HEK293T (cell line): ENCODE measurements at places on chromosomes 5 and 9.

DNA sequence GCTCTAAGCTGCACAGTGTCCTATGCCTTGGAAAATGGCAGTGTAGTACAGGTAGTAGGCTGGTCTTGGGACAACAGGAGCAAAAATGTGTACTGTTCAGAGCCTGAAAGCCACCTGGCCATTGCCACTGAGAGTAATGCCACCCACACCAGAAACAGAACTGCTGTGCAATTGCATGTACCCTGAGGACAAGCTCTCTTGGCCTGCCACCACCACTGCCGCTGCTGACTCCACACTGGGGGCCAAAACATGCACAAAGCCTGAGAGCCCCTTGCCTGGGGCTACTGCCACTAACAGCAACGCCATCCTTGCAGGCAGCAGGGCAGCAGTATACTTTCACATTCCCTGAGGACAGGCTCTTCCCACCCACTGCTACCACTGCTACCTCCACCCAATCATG is 251.9 kb upstream of the CDH12 start:
- no peak for DNase-seq

DNA sequence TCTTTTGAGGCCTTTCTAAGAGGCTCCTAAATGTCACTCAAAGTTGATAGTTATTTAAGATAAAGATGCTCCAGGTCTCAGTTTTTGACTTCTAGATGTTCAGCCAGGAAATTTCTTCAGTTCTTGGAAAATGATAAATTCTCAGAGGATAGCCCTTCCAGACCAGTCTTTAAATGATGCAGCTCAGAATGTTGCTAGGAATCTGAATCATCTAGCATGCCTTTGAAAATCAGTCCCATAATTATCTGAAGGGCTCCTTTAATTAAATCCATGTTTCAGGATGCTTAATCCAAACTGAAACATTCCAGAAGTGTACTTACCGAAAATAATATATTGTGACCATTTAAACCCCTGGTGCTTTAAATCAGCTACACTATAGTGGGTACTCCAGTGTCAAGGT is 107.5 kb upstream of the FBN2 start:
- DNase-seq: no peak

DNA sequence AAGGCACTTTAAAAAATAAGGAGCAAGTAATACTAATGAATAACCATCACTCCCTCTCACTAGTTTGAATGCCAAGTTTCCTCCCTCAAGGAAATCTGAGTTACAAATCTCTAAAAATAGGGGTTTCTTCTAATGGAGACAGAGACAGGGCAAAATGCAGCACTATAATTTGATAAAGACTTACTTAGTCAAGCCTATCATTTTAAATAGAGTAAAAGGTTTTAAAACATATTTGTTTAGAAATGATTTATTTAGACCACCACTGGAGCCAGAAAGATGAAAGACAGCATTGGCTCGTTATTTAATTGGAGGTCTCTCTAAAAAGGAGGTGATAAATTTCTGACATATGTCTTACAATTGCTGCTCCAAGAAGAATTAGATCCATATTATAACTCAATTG is 228.7 kb downstream of the TLE1 start:
- DNase-seq: no peak

- DNase-seq: no peak
Measured at GRCh38 chr9:84278130-84278529, 62.4 kb downstream of the SLC28A3 start.

DNA sequence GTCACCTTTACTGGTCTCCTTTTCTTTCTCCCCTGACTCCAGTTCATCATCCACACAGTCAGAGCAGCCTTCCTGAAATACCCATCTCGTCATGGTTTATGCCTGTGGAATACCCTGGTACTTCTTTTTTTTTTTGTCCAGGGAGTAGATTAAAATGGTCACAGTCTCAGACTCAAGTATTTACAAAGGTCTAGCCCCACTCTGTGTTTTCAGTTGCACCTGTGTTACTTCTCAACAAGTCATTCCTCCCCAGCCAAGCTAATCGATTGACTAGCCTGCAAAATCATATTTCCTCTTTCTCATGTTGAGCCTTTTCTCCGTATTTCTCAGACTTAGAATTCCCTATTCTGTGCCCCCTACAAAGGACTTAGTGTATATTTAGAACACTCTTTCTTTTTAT is 155.2 kb upstream of the KCNN2 start:
- DNase-seq: no peak

DNA sequence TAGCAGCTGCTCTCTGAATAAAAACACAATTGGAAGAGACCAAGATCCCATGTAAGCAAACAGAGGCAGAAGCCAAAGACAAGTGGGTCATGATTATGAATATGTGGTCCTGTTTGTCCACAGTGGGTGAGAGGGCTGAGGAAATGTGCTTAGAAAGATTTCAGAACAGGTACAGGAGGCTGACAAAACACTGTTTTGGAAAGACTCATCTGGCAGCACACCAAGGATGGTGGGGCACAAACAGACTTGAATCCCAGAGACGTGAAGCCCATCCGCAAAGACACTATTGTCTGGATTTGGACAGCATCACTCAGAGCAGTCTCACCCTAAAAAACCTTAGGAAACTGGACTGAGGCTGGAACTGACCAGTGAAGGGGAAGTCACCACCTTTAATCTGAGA is 85.0 kb downstream of the ADRB2 start:
- DNase-seq: no peak

GRCh38 chr9:93525476-93525875 is 50.9 kb upstream of the PHF2 start:
- DNase-seq: no peak

DNA sequence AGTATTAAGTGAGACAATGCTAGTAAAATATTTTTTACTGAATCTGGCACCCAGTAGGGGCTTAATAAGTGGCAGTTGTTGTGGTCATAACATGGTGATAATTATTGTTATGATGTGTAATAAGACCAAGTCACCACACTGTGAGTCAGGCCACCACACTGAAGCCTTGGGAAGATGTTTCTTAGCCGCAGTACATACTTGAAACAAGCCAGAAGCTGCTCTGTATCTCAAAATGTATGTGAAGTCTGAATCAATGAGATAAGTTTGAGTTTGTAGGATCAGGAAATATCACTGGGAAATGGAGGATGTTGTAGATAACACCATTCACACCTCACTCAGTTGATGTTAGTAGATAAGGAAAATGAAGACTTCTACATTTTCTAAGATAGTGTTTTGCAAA is 51.3 kb upstream of the PTPN3 start:
- DNase-seq: no peak

DNA sequence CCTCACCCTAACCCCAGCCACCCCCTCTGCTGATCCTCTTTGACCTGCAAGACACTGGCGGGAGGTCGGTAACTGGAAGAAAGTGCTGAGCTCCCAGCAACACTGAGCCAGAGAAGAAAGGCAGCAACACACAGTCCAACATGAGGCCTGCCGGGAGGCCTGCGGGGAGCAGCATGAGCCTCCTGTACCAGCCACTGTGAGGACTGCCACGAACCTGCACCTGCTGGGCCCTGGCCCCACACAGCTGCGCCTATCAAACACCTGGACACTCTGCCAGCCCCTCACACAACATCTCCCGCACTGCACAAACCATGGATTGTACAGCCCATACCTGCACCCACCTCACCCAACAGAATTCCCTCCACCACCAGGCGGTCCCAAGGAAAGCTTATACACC is 18.3 kb downstream of the CAMK2A start:
- no peak for DNase-seq

- no peak for DNase-seq
Measured at GRCh38 chr5:178790371-178790770, 59.9 kb upstream of the ZNF354A start.

DNA sequence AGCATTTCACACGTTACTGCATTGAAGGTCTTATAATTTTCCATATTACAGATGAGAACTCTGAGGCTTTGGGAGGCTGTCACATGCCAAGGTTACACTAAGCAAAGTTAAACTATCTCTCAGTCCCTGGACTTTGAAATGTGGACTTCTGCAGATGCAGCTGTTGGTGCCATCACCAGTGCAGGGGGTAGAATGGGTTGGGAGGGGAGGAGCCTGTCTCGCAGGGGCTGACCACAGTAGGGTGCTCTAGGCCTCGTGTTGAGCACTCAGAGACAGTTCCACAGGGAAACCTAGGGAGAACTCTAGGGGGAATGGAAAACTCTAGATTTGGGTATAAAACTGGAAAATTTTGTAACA is 220.9 kb downstream of the MAPKAP1 start:
- DNase-seq: no peak

DNA sequence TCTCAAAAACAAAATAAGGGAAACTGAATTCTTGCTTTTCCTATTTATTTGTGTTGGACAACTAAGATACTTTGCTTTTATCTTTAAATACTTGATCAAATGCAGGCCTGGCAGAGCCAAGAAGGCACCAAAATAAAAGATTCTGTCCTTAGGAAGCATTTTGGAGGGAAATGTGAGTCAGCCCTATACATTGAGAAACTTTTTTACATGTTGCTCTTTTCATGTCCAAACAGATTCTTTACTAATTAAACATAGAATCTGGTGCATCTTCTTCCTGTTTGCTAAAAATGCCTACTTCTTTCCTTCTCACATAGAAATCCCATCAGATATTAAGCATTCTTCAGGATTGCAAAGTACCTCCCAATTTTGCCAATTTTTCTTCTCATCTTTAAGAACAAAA is 1160.4 kb downstream of the EFNA5 start:
- DNase-seq: no peak

DNA sequence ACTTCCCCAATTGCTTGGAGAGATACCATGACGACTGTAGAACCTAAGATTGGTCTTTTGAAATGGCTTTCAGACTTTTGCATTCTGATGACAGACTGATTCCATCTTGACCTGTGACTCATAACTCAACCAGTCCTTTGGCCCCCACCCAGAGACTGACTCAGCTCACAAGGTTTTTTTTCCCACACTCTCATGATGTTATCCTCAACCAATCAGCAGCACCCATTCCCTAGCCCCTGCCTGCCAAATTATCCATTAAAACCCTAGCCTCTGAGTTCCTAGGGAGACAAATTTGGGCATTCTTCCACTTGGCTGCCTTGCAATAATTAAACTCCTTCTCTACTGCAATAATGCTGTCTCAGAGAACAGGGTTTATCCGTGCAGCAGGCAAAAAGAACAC is 1263.3 kb upstream of the CDH9 start:
- DNase-seq: no peak

DNA sequence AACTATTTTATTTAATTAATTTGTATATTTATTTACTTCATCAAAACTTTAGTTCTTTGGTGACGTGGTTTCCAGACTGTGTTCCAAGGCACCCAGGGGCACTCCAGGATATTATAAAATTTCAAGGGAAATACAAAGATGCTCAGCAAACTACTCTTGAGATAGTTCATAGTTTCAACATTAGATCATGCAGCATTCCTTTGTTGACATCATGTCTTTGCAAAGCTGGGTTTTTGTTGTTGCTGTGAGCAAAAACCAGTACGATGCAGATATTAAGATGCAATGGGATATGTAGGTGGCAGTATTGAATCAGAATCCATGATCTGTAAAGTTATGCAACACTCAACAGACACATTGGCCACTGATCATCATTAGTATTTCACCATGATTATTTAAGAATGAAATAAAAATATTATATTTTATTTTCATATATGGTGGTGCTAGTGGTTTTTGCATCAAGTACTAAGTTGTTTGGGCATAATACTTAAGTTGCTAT is 219.7 kb downstream of the ADCY2 start:
- no peak for DNase-seq

DNA sequence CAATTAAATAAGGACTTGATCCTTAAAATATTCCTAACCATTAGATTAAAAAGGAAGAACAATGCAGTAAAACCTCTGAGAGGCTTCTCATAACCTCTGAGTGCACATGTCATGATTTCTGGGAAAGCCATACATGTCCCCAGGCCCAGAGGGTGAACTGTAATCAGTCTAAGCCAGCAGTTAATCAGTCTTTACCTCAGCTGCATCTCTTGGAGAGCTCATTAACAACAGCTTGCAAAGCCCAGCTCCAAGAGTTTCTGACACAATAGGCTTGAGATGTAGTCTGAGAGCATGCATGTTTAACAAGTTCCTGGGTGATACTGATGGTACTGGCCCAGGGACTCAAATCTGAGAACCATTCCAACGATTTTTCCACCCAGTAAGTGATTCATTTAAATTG is 392.1 kb downstream of the DNAH5 start:
- no peak for DNase-seq
